ENCODE measurements at places on chromosomes 5 and 9. TPM values are rescaled to one million over a fixed set of nuclear protein-coding genes. Genes with fewer than 3 reads are reported as not detected.

NPR3 gene
- not detected for polyA plus RNA-seq

- DNase-seq: no peak
Observed at GRCh38 chr5:149138182-149138923, 2.9 kb upstream of the ABLIM3 start.

GRCh38 chr9:24051587-24051986 is 225.5 kb upstream of the ELAVL2 start:
- no peak for DNase-seq

DNA sequence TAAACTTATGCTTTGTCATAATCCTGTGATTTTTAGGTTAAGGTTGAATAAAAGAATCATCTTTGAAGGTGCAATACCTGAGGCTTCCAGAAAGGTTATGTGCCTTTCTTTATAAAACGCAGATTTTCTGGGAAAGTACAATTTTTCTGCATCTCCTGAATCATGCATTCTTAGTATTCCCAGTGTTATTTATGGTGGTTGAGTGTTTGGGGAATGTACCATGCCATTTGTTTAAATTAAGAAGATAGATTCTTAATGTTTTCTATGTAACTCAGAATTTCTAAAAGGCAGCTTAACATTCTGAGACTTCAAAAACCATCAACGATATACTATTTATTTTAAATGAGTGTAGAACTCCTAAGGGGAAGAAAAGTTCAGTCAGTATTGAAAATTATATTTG is 108.1 kb upstream of the FBN2 start:
- DNase-seq: no peak

DNA sequence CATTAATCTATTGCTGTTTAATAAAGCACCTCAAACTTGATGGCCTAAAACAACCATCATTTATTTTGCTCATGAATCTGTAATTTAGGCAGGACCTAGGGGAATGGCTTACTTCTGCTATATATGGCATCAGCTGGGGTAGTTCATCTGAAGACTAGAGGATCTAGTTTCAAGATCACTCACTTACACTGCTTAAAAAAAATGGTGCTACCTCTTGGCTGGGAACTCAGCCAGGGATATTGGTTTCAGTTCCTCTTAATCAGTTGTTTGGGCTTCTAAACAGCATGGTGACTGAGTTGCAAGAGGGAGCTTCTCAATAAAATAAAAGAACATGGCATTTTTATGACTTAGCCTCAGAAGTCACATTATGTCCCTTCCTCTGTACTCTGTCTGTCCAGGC is 142.0 kb downstream of the FAM114A2 start:
- DNase-seq: no peak

All from CD4-positive, CD25-positive, alpha-beta regulatory T cell (primary cell).